ENCODE measurements at places on chromosomes 1 and 21. TPM values are rescaled to one million over a fixed set of nuclear protein-coding genes. Genes with fewer than 3 reads are reported as not detected.

Gene FAM78B
- 5.4 TPM for total RNA-seq

Gene MXRA8
- total RNA-seq, result 78.8 TPM

Gene SPOCD1
- 0.14 TPM for total RNA-seq

Gene DNASE2B
- total RNA-seq, result 0.99 TPM

Gene GUCA2A
- 2.2 TPM for total RNA-seq

Gene CRABP2
- 3.1 TPM for total RNA-seq

Data from sigmoid colon (tissue), 7 donors.